Activated naive CD4-positive, alpha-beta T cell (primary cell): ENCODE measurements at places on chromosomes 2 and 18.

DNA sequence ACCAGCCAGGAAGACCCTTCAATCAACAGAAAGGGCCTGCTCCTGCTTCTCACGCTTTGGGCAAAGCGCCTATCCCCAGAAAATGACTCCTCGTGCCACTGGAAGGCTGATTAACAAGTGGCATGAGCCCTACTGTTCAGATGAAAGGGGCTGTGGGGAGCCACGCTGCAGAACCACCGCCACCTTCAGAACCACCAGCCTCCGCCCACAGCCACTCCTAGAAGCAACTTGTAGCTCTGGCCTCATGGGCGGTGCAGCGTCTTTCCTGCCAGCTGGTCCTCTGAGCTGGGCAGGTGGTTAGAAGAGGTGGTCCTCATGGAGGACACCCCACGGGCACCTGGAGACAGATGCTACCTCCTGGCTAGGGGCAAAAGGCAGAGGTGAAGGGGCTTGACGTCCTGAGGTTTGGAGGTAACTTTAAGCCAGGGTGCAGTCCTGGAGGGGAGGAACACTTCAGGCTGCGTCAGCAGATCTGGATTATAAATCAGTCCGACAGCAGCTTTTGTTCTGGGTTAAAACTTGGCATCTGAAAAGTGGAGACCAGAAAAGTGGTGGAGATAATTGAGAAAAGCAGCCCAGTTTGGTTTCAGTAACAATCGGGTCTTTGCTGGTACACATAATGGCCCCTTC, 861 bp upstream of the SEMA4C start:
- DNase-seq: no peak

DNA sequence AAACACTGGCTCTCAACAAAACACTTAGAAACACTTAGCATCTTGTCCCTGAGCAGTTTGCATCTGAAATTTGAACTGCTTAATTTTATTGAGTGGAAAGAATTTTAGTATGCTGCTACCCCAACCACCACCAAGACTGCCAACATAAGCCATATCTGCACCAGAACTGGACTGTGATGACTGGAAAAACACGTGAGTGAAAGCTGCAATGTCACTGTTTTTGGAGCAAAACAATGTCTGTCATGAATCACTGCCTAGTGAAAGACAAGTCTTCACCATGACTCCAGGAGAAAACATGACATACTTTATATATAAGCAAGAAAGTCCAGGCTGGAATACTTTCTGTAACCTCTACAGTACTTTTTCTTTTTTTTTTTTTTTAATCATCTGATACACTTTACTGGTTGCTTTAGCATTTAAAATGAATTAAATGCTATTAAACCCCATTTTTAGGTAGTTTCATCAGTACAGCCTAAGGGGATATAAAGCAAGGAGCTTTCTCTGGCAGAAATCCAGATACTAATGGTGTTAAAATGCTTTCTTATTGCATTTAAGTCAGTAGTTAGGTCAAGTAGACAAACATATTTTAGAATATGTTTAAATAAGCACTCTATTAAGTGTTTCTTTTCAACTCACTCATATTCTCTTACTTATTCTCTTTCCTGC, 2129.4 kb upstream of the PIK3C3 start:
- no peak for DNase-seq

GRCh38 chr2:74944987-74945787, 13.3 kb upstream of the POLE4 start:
- no peak for DNase-seq

DNA sequence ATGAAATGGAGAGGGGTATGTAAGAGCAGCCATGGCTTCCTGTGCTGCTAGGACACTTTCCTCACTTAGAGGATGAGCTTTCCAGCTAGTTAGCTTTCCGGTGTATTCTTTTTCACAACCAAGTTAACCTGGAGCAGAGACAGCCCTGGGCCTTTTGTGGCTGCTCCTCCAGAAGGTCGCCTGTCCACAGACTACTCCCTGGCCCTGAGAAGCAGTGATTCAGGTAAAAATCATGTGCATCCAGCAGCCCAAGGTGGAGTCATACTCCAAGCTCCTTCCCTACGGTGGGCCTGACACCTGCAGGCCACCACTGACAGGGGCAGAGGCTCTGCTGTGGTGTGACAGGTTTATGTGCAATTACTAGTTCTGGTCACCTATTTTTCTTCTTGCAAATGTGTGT, 187.2 kb downstream of the ANKRD30B start:
- no peak for DNase-seq

DNA sequence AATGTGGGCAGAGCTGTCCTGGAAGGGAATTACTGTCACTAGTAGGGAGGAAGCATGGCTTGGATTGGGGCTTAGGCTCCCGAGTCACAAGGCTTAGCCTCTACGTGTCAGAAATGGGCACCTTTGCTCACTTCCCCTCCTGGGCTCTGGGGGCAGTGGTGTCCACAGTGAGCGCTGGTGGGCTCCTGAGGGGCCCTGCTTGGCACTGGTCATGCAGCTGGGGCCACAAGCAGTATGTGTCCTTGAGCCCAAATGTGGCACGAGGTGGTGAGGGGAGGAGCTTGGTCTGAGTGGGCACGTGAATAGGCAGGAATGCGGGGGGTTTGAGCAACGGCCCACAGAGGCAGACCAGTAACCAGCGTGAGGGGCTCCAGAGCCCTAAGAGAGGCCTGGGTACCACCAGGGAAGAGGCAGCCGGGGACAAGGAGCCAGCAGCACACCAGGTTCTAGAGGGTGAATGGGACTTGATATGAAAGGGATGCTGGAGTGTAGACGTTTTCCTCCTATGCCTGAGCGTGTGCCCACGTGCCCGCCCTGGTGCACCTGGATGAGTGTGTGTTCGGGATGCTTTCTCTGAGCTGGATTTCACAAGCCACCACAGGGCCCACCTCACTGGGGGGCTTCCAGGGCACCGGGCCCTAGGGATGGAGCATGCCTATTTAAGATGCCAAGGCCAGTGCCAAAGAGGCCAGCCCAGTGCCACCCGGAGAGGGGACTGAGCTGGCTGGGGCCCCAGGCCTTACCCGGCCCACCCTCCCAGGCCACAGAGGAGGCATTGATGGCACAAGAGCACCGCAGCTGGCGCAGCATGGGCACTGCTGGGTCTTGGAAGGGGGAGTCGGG, 22.8 kb upstream of the PTMA start:
- DNase-seq: no peak

DNA sequence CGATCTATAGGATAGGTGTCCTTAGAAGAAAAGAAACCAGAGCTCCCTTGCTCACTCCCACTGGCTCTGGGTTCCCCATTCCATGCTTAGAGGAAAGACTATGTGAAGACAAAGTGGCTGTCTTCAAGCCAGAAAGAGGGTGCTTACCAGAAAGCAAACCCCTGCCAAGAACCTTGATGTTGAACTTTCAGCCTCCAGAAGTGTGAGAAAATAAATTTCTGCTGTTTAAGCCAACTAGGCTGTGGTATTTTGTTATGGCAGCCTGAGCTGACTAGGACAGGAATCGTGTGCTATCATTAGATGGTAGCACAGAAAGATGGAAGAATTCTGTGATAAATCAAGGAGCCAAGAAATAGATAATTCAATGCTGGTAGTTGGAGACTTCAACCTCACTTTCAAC, 19.9 kb upstream of the TFCP2L1 start:
- no peak for DNase-seq
